ENCODE measurements at places on chromosomes 3 and 15.

- DNase-seq = no peak
Observed at GRCh38 chr3:140288595-140288994, 353.6 kb downstream of the CLSTN2 start.

- DNase-seq = no peak
Observed at GRCh38 chr3:69530554-69530953, 144.7 kb upstream of the FRMD4B start.

GRCh38 chr3:173004681-173005080 is 136.4 kb downstream of the SPATA16 start:
- no peak for DNase-seq

DNA sequence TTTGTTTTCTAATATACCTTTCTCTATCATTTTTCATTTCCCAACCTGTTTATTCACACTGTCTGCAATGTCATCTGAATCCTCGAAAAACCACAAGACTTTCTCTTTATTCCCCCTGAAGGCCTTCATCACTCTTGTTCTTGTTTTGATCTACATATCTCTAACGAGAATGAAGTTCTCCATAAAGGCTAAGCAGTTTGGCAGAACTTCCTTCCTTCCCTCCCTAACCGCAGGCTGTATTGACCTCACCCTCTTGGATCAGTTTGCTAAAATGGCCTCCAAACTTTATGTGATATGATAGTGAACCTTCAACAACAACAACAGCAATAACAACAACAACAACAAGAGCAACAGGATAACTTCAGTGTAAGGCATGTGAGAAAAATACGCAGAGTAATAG is 392.8 kb downstream of the TIGIT start:
- no peak for DNase-seq

DNA sequence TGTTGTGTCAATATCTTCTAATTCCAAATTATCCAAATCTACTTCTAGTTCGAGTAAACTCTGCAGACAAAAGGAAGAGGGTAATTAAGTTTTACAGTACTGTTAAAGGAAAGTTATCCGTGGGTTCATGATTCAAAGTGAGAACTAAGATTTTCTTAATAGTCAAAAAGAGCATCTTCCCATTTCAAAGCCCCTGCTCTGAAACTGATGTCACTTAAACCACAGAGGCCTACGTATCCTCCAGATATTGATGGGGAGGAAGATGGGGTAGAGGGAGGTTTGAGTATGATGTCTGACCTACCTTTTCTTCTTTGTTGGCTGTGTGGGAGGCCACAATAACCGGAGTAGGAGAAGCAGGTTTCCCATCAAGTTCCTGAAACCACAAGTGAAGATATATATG is 14.1 kb downstream of the MRPS22 start:
- DNase-seq = no peak
